ENCODE measurements at places on chromosomes 13 and 19. TPM values are rescaled to one million over a fixed set of nuclear protein-coding genes. Genes with fewer than 3 reads are reported as not detected.

DNA sequence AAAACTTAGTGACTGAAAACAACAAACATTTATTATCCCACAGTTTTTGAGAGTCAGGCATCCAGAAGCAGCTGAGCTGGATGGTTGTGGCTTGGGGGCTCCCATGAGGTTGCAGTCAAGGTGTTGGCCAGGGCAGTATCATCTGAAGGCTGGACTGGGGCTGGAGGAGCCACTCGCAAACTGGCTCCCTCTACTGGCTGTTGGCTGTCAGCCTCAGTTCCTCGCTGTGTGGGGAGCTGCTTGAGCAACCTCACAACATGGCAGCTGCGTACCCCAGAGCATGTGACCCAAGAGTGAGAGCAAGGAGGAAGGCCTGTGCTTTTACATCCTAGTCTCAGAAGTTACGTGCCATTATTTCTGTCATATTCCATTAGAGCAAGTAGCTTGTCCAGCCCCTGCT lies 9.7 kb downstream of the YJU2 start:
- DNase-seq: no peak

DNA sequence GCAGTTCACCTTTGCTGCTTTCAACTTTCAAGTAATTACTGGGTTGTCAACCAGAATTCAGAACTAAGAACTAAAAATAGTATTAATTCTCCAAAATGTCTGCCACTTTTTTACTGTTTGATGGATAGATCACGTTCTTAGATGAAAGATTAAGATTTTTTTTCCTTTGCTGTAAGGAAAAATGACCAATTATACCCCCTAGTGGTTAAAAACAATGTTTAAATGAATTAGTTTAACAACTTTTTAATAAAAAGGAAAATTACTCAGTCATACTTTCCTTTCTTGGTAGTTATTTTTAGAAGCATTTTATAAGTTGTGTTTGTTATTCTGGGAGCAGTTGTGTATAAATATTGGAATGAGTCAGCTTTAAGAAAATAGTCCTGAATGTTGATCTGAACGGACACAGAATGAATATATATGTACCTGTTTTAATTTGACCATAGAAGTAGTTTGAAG lies 4.6 kb downstream of the TM9SF2 start:
- no peak for DNase-seq

Gene NKG7
- 0.45 TPM for total RNA-seq

DNA sequence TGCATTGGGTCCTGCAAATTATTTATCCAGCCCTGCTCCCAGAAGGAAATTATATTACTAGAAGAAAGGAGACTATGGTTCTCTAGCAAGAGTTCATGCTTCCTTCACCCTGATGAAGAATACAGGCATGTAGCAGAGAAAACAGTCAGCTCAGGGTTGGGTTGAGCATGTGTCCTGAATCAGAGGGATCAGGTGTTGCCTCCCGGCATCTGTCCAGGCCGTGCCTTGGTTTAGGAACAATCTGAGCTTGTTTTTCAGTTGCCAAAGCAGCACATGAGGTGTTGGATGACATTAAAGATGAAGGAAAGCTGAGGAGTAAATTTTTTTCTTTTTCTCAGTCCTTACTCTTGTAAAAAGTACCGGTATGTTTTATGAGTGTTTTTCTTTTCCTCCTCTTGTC lies 62.0 kb downstream of the KL start:
- no peak for DNase-seq

Gene MUC16
- total RNA-seq: not detected
